Stimulated activated CD8-positive, alpha-beta memory T cell treated with anti-CD3 and anti-CD28 coated beads, Interleukin-15, amount 100 ng/mL, for 4 hours (primary cell): ENCODE measurements at places on chromosomes 5 and 9.

GRCh38 chr9:131709771-131710431 is 30.0 kb downstream of the RAPGEF1 start:
- DNase-seq = no peak

- DNase-seq = no peak
These were observed 16.2 kb downstream of the TJP2 start for GRCh38 chr9:69190086-69190862.

- no peak for DNase-seq
These were observed 64.0 kb downstream of the RNF130 start for GRCh38 chr5:180007582-180007981.

GRCh38 chr9:23638011-23638410 is 188.0 kb downstream of the ELAVL2 start:
- no peak for DNase-seq

DNA sequence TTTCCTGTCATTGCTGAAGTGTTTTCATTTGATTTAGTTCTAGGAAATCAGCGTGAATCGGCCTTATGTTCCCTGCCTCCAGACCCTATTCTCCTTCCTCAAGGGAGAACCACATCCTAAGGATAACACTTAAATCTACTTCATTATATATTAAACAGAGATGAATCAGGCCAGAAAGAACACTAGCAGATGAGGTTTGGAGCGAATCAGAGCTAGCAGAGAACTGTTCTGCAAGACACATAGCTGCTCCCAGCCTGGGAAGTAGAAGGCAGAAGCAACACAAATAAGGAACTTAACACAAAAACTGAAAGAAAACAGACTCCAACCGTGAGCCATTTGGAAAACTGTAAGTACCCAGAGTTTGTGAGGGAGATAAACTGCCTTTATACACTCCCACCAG is 718.2 kb downstream of the SEMA5A start:
- DNase-seq = no peak

GRCh38 chr9:106179191-106179590 is 484.9 kb downstream of the TMEM38B start:
- no peak for DNase-seq

GRCh38 chr9:112852741-112853504 is 37.8 kb downstream of the SLC46A2 start:
- no peak for DNase-seq

DNA sequence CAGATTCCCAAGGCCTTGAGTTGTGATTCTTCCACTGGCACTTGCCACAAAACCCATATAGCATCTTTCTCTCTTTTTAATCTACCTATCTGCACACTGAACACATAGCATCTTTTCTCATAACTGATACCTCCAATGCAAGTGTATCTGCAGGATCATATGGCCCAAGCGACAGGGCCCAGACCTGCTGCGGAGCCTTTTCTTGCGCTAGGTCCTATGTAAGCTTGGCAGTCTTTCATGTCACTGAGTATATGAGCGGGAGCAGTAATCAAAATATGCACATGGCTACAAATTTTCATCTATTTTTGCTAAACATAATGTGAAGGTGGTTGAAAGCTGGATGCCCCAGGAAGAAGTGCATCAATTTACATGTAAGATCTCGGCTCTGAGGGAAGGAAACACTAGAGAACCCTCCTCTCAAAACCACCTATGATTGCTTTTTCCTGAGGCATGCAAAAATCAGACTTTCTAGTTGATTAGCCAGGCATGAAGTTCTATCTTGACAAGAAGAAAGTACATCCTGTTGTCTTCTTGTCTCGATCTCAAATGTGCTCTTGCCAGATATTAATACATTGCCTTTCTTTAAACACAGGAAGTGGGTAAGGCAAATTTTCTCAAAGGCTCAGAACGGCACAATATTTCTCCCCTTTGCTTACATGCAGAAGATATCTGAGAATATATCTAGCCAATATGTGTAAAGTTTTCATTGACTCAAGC is 26.9 kb upstream of the CEMIP2 start:
- no peak for DNase-seq

- no peak for DNase-seq
These were observed 388.0 kb upstream of the PIK3R1 start for GRCh38 chr5:67827541-67827940.

DNA sequence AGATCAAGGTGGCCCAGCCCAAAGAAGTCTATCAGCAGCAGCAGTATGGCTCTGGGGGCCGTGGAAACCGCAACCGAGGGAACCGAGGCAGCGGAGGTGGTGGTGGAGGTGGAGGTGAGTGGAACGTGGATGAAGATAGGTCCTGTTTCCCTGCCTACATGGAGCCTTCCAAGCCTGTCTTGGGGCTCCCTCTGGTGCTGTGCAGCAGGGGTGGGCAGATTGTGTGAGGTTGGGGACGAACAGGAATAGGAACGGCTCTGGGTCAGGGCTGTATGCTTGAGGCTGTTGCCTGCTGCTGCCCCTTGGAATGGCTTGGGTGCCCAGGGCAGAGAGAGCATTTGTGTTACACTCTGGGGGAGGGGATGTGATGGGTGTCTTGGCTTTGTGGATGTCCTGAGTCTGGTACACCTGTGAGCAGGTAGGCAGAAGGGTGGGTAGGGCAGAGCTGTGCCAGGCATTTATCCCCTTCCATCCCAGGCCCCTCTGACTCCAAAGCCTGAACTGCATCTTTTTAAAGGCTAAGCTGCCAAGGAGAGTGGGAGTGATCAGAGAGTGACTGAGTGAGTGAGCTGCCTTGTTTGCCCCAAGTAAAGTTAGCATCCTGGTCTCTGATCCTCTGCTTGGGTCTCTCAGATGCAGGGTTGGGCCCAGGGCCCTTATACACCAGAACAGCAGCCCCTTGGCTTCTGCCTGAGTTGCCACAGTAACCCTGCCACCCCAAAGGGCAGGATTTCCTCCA is 5.2 kb downstream of the HNRNPAB start:
- no peak for DNase-seq

DNA sequence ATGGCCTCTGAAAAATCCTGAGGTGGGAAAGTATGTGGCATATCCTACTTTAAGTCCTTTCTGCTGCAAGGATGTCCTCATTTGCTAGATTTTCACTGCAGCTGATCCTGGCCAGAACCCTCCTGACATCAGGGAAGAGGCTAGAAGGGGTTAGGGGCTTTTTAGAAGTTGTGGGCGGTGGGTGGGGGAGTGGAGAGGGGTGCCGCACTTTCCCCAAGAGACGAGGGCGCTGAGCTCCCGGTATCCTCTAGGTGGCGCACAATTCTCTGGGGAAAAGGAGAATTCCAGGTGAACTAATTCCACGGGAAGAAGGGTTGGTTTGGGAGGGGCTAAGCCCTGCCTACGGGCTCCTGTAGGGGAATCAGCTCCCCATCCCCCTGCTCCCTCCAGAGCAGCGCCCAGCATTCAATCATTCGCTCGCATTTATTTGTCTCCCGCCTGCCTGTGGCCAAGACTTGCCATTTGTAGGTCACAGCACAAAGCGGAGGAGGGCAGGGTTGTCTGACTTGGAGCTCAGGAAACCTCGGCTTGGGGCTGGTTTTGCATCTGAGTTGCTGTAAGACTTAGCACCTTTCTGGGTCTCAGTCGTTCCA is 42.9 kb upstream of the HAND1 start:
- no peak for DNase-seq

DNA sequence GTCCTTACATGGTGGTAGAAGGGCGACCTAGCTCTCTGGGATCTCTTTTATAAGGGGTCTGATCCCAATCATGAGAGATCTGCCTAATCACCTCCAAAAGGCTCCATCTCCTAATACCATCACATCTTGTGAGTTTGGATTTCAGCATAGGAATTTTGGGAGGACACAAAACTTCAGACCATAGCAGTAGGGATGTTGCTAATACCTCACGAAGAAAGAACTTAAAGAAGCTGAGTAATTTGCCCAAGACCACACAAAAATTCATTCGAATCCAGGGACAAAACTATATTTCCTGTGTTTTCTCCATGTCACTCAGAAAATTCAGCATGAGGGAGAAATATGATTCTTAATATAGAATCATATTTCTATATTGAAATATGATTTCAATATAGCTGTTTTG is 32.7 kb downstream of the MTAP start:
- no peak for DNase-seq

GRCh38 chr9:126499005-126499910 is 114.5 kb upstream of the LMX1B start:
- no peak for DNase-seq
